Hypothalamus (tissue), 51 donors: ENCODE measurements at places on chromosomes 2 and 18.

- DNase-seq, result no peak
Observed at GRCh38 chr2:148221166-148221565, 200.3 kb downstream of the MBD5 start.

DNA sequence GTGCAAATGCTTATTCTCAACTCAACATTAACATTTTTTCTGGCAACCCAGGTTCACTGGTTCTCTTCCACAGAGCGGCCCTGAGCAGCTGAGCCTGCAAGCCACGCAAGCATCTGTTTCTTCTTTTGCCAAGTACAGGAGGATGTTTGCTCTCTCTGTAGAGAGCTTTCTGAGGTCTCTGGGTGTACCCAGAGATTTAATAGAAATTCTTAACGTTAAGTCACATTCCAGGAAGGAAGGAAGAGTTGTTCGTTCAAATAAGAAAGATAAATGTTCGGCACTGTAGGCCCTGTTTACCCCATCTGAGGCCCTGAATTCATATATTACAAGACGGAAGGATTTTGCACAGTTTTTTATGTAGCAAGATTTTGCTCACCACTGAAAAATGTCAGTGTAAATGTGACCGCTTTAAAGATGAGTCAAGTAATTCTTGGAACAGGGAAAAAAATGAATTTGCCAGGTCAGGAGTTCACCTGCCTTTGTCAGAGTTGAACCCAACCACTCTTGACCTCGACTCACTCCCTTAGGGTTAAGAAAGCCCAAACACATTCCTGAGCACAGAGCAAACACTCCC is 30.1 kb downstream of the KCTD18 start:
- no peak for DNase-seq

GRCh38 chr18:25284861-25285550 is 67.0 kb downstream of the ZNF521 start:
- DNase-seq, result no peak

DNA sequence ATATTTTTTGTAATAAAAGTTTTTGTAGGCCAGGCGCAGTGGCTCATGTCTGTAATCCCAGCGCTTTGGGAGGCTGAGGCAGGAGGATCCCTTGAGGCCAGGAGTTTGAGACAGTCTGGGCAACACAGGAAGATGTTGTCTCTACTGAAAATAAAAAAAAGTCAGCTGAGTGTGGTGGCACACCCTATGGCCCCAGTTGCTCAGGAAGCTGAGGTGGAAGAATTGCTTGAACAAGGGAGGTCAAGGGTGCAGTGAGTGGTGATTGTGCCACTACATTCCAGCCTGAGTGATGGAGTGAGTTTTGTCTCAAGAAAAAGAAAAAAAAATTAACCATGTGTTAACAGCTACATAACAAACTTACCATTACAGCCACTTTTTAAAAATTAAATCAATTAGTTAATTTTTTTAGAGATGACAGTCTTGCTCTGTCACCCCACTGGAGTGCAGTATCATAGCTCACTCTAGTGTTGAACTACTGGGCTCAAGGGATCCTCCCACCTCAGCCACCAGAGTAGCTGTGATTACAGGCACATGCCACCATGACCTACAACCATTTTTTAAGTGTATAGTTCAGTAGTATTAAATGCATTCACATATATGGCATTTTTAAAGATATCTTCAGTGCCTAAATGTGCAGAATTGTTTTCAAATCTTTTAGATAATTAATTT is 67.2 kb upstream of the ACYP2 start:
- no peak for DNase-seq

DNA sequence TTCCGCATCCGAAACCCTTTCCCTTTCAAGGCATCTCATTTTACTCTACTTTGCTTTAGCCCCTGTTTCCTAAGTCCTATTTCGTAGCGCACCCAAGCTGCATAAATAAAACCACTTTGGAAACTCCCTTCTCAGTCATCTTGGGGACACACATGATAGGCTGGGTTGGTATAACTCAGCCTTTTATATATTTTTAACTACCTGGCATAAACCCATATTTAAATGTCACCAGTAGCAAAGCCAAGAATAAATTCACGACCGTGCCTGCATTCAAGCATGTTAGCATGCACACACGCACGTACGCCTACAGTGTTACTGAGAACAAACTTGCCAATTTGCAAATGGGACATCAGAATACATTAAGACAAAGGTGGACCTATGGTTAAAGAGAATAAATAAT is 564.7 kb upstream of the PIK3C3 start:
- no peak for DNase-seq

- DNase-seq, result no peak
Observed at GRCh38 chr18:808086-808485, 4.0 kb downstream of the YES1 start.

GRCh38 chr2:63792530-63792929 is 49.2 kb upstream of the UGP2 start:
- no peak for DNase-seq

DNA sequence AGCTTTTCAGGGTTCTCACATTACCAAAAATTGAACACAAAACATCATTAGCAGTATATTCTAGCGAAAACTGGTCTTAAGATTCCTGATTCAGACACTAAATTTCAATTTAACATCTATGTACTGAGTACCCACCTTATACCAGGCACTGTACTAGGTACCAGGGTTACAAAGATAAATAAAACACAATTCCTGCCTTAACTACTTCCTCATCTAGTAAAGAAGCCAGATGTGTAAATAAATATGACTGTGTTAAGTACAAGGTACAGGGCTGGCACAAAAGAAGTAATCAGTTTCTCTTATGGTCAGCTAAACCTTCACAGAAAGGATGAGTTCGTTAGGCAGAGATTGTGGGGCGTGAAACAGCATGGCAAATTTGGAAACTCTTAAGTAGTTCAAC is 6.1 kb downstream of the FARSB start:
- DNase-seq, result no peak

- DNase-seq, result no peak
Observed at GRCh38 chr2:168961450-168962229, 60.5 kb downstream of the G6PC2 start.

- DNase-seq, result no peak
Observed at GRCh38 chr2:61410185-61410584, 60.7 kb downstream of the USP34 start.

DNA sequence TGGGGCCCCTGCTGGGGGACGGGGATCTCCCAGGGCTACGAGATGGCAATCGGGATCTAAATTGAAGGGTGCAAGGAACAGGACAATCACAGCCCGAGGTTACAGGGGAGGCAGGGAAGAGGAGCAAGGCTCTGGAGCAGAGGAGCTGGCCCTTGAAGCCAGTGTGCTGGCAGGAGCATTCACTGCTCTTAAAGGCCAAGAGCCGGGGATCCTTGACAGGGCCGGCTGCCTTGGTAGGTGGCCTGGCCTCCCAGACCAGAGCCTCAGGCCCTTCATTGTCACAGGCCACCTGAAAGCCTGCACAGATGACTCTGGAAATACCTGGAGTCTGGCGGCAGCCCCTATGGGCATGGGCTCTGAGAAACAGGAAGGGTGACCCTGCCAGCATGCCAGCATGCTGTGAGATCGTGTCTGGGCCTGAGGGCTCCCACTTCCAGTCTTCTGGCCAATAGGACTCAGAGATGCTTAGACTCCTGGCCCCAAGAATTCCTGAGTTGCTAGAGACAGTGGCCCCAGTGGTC is 38.7 kb downstream of the PDIA6 start:
- no peak for DNase-seq

GRCh38 chr2:120871881-120872620 is 136.4 kb downstream of the GLI2 start:
- no peak for DNase-seq

DNA sequence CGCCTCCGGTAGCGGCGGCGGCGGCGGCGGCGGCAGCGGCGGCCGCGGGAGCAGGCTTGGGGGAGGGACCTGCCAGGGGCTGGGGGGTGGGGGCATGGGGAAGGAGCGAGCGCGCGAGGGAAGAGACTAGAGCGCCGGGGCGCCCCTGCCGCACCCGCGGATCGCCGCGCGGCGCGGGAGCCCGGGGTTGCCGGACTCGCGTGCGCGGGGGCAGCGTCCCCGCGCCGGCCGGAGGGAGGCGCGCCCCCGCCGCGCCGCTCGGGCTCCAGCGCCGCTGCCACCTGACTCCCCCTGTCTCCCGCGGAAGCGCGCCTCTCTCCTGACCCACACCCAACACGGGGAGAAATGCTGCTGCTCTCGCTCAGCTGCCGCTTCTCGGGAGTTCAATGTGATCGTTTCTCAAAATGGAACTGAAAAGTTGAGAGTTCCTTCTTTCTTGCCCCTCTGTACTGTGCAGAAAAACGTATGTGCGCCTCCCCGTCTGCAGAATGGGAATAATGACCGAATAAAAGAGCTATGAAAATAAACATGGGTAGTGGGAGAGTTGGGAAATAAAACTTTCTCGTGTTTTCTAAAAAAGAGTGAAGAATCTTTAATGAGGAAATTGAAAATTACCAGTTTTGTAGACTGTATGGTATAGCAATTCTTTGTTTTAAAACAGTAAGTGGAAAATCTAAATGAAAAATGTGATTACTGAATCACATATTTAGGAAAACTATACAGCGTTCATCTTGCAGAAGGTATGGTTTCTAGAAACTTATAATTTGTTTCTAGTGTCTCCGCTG is 455 bp upstream of the TLK1 start:
- peak; percentile 66 for DNase-seq

DNA sequence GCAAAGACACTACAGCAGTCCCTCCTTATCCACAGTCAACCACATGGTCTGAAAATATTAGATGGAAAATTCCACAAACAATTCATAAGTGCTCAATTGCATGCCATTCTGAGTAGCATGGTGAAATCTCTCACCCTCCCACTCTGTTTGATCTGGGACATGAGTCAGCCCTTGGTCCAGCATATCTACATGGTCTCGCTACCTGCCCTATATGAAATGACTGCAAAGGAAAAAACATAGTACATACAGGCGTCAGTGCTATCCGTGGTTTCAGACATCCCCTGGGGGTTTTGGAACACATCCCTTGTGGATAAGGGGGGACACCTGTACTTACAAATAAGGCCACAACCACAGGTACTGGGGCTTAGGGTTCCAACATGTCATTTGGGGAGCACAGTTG is 73.7 kb downstream of the CABLES1 start:
- DNase-seq, result no peak

DNA sequence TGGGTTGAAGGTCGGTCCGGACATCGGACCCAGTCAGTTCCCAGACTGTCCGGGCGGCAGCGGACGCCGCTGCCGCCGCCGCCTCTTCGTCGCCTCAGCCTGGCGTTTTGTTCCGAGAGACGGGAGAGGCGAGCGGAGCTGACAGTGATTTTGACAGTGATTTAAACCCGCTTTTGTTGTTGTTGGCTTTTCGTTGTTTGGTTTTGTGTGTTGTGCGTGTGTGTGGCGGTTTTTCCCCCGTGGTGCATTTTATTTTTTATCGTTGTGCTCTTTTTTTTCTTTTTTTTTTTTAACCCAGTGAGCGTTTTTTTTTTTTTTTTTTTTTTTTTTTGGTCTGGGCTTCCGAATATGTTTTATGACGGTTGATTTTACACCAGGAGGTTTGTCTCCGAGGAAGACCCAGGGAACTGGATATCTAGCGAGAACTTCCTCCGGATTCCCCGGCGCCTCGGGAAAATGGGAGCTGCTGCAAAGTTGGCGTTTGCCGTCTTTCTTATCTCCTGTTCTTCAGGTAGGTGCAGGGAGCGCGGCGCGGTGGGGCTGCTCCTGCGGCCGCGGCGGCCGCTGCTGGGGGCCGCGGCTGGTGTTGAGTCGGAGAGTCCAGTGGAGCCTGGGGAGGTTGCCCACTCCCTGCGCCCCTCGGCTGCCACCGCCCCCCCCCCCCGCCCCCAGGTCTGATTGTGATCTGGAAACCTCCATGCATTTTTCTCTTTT is at the start of gene ACVR2A:
Gene ACVR2A (plus strand): TSS at position 333 of the 714 bp plus-strand sequence. CDS start 124 bp downstream, at position 457.
- DNase-seq, result peak; percentile 19

GRCh38 chr2:185374878-185375277 is 363.7 kb upstream of the FSIP2 start:
- no peak for DNase-seq

DNA sequence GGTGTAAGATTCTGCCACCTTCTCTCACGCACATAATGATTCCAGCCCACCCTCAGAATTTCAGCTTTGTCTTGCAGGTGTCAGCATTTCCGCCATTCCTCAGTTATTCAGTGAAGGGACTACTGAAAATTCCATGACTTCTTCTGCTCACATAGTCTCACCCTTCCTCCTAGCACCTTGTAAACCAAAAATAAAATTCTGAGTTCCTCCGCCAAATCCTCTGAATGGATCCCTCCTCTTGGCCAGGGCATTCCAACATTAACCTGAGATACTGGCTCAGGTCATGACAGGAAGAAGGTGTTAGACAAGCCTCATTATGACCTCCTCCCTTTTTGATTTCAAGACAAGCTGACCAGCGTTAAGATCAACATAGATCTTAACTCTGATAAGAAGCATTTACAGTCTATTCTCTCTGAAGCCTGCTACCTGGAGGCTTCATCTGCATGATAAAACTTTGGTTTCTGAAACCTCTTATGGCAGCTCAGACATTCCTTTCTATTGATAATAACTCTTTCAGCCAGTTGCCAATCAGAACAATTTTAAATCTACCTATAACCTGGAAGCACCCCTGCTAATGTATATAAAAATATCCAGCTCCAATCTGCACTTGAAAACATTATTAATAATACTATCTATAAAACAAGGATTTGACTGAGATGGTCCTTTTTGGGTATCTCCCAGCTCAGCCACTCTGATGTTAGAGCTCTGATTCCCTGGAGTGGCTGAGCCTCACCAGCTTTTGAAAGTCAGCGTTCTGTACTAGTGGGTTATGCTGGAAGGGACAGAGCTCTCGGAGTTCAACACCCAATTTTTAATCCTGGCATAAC is 136.4 kb upstream of the APCDD1 start:
- DNase-seq, result no peak

DNA sequence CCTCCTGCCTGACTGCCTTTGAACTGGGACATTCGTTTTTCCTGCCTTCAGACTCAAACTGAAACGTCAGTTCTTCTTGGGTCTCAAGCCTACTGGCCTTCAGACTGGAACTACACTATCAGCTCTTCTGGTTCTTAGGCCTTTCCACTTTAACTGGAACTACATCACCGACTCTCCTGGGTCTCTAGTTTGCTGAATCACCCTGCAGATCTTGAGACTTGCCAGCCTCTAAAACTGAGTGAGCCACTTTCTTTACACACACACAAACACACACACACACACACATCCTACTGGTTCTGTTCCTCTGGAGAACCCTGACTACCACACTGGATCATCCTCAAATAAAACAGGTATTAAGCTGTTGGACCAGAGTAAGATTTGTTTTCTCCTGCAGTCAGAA is 46.7 kb upstream of the ATL2 start:
- DNase-seq, result no peak

GRCh38 chr2:111519071-111519470 is 364.9 kb downstream of the ANAPC1 start:
- DNase-seq, result no peak

DNA sequence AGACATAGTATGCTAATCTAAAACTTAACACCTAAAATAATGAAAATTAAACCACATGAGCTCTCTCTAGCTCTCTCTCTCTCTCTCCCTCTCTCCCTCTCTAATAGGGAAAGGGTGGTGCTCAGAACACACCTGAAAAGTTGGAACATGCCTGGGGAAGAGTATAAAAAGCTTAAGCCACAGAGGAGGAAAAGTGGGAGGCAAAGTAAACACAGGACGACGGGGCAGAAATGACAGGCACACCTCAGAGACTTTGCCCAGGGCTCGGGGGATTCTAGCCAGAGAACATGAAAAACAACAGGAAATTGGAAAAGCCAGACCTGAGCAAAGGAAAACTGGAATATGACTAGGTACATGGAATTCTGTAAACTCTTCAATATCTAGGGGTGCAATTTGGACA is 666.1 kb downstream of the BCL11A start:
- DNase-seq, result no peak
